Breast epithelium (tissue), 4 donors: ENCODE measurements at places on chromosomes 1 and 21. TPM values are rescaled to one million over a fixed set of nuclear protein-coding genes. Genes with fewer than 3 reads are reported as not detected.

GRCh38 chr1:112636056-112636455 is 16.4 kb downstream of the CAPZA1 start:
- H3K27me3 ChIP-seq, result no peaks in the 10 kb centered on the region
- no peaks in the 10 kb centered on the region for H3K4me1 ChIP-seq
- H3K27ac ChIP-seq, result no peak overlapping the region
- no peaks in the 10 kb centered on the region for H3K36me3 ChIP-seq

DNA sequence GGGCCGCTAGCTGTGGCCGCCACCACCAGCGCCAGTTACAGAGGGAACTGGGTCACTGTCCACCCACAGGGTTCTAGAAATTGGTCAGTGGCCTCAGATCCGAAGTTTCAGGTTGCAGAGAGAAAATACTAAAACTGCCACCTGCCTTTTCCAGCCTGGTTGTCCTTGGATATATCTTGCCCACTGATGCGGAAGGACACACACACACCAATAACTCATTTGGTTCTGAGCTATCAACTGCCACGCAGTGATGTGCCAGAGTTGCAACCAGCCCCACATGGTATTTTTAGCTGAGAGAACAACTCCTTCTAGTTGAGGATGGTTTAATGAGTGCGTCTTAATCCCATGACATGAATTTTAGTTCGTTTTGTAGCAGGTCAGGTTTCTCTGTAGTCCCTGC is 68.1 kb downstream of the SH3BGR start:
- no peaks in the 10 kb centered on the region for H3K27me3 ChIP-seq
- no peak overlapping the region for H3K4me3 ChIP-seq
- no peak for DNase-seq
- H3K36me3 ChIP-seq, result no peaks in the 10 kb centered on the region
- no peaks in the 10 kb centered on the region for H3K4me1 ChIP-seq

- H3K27me3 ChIP-seq, result no peaks in the 10 kb centered on the region
- no peak for DNase-seq
- peaks cover 3% of the 10 kb centered on the region for H3K36me3 ChIP-seq
- peak overlapping the region; percentile 81 for H3K4me3 ChIP-seq
- peak overlapping the region; percentile 95 for H3K27ac ChIP-seq
- H3K4me1 ChIP-seq, result peaks cover 9% of the 10 kb centered on the region
These were observed 3.1 kb upstream of the TXNIP start for GRCh38 chr1:145999321-146000024.

GRCh38 chr21:45318556-45319404 is 31.1 kb upstream of the POFUT2 start:
- peak overlapping the region; percentile 66 for H3K27ac ChIP-seq
- H3K4me1 ChIP-seq, result peaks cover 4% of the 10 kb centered on the region
- H3K27me3 ChIP-seq, result peaks cover 5% of the 10 kb centered on the region
- no peak for DNase-seq
- no peak overlapping the region for H3K4me3 ChIP-seq

GRCh38 chr1:10773376-10773775 is 23.1 kb downstream of the CASZ1 start:
- H3K36me3 ChIP-seq, result no peaks in the 10 kb centered on the region
- H3K27ac ChIP-seq, result peak overlapping the region; percentile 92
- H3K4me1 ChIP-seq, result no peaks in the 10 kb centered on the region
- DNase-seq, result no peak

DNA sequence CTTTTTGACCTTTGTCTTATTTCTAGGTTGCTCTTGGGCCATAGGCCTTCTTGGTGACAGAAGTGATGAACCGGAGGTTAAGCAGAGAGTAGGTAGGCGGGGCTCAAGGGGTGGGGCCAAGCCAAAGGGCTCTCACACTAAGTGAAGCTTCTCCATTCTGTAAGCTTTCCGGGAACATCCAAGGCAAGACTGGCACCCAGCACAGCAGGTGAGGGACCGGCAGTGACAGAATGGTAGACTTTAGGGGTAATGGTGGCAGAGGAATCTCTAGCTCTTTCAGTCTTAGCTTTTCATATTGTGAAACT is at the start of gene TNFAIP8L2:
TNFAIP8L2 (plus strand) TSS at position 135 of the 305 bp plus-strand sequence. CDS start 2,049 bp downstream, outside the sequence.
- H3K27me3 ChIP-seq, result no peaks in the 10 kb centered on the region
- no peak within 1 kb of the TSS for H3K27ac ChIP-seq
- no peaks in the 10 kb centered on the region for H3K36me3 ChIP-seq
- DNase-seq, result no peak
- peak within 1 kb of the TSS; percentile 21 for H3K4me3 ChIP-seq
- no peaks in the 10 kb centered on the region for H3K4me1 ChIP-seq

GRCh38 chr1:112501810-112502641 is 6.7 kb upstream of the WNT2B start:
- H3K4me3 ChIP-seq, result peak overlapping the region; percentile 49
- H3K27ac ChIP-seq, result peak overlapping the region; percentile 45
- no peaks in the 10 kb centered on the region for H3K36me3 ChIP-seq

DNA sequence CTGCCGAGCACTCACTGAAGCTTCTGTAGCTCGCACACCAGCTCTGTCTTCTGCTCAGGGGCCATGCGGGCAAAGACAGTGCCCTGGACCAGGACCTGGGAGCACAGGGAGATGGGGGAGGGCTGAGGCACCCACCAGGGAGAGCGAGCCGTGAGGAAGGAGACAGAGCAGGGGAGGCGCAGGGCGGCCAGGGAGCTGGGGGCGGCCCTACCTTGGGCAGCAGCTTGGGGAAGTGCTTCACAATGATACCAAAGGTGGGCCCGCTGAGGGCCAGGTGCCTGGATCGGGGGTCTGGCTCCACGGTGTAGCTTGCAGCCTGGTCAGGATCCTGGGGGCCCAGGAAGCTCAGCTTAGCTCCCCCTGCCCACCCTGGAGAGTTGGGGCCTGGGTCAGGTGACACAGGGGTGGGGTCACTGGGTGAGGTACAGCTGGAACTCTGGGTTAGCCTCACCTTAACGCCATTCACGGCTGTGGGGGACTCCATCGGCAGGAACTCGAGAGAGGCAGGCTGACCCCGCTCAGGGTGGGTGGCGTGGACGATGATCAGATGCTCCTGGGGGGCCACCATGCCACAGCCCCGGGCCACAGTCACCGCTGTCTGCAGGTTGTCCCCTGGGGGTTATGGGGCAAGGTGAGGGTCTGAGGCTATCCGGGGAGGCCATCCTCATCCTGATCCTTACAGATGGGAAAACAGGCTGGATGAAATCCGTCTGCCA is 9.4 kb upstream of the MFAP2 start:
- no peaks in the 10 kb centered on the region for H3K4me1 ChIP-seq
- H3K4me3 ChIP-seq, result no peak overlapping the region
- H3K36me3 ChIP-seq, result no peaks in the 10 kb centered on the region
- no peak for DNase-seq

DNA sequence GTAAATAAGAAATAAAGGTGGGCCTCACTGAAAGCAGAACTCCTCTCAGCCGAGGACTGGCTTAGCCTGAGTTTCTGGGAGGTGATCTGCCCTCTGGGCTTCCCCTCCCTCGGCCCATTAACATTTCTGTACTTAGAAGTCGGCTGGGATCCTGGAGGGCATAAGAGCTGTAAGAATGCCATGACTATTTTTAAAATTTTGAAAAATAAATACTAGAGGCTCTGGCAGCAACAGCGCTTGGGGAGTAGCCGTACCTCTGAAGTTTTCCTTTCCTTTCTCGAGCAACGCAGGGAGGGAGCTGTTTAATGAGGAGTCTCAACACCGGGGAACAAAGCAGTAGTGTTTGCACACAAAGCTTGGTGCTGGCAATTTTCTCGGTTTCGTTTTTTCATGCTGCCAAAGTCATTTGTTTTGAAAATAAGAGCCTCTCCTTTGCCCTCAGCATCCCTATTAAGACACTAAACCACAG is 498.7 kb downstream of the SMYD3 start:
- no peaks in the 10 kb centered on the region for H3K4me1 ChIP-seq
- H3K4me3 ChIP-seq, result peak overlapping the region; percentile 49
- no peaks in the 10 kb centered on the region for H3K36me3 ChIP-seq

- H3K27me3 ChIP-seq, result no peaks in the 10 kb centered on the region
- H3K4me3 ChIP-seq, result no peak overlapping the region
- no peaks in the 10 kb centered on the region for H3K4me1 ChIP-seq
- no peak overlapping the region for H3K27ac ChIP-seq
These were observed 116.2 kb downstream of the EIF4G3 start for GRCh38 chr1:21060523-21060922.

ZSCAN20 gene
- 7.9 TPM for total RNA-seq

PLA2G2F gene
- total RNA-seq, result not detected
